GDM1 (cell line): ENCODE measurements at places on chromosomes 5 and 9.

DNA sequence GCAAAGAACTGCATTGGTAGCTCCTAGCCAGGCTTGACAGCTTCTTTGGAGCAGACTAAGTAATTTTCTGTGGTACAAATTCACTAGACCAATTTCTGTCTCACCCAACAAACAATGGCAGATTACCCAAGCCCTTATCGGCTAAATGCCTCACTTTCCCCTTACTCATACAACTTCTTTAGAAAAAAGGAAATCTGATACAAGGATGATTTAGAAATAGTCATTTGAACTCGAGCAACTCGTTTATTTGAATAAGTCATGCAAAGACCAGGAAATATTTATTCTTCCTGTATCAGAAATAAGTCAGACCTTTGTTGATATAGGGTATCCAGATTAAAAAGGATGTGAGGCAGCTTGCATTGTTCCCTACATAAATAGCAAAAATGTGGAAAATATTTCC lies 170.4 kb upstream of the CDH6 start:
- no peak for DNase-seq

- no peak for DNase-seq
Measured at GRCh38 chr9:134561427-134562145, 80.0 kb upstream of the COL5A1 start.

- no peak for DNase-seq
Measured at GRCh38 chr9:27089706-27090105, 19.3 kb upstream of the TEK start.

- DNase-seq = no peak
Measured at GRCh38 chr9:116543731-116544400, 143.2 kb upstream of the TRIM32 start.

GRCh38 chr5:142420561-142421227 lies 95.9 kb upstream of the SPRY4 start:
- DNase-seq = no peak

DNA sequence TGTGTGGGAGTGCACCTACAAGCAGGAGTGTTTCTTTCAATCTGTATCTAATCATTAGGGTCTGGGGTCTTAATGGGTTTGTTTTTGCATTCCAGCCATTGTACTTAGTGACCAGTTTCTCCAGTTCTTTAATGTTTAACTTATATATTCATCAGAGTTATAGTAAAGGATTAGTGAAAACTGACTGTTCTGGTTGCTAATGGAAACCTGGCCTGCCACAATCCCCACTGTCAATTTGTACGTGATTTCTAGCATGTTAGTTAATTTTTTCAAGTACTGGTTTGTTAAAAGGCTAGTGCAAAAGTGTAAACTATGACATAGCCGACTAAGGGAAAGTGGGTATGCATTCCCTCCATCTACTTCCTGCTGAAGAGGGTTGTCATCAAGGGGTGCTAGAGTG lies 276.1 kb downstream of the HTR1A start:
- no peak for DNase-seq

GRCh38 chr9:81649475-81650240 lies 39.7 kb downstream of the TLE1 start:
- no peak for DNase-seq

DNA sequence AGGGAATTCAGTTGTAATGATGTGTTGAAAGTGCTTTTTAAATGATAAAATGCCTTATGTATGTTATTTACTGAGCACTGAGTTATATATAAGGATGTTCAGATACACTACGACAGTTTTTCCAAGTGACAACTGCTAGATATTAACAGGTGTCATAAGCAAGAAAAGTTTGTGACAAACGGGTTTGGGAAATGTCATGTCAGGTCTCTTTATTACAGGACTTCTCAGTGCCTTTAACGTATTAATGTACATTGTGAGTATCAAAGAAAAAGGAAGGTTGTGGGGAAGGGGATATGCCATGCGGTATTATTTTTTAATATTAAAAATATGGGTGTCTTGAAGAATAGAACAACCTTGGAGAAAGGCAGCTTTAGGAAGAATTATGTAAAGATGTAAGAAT lies 56.4 kb downstream of the RAI14 start:
- no peak for DNase-seq

DNA sequence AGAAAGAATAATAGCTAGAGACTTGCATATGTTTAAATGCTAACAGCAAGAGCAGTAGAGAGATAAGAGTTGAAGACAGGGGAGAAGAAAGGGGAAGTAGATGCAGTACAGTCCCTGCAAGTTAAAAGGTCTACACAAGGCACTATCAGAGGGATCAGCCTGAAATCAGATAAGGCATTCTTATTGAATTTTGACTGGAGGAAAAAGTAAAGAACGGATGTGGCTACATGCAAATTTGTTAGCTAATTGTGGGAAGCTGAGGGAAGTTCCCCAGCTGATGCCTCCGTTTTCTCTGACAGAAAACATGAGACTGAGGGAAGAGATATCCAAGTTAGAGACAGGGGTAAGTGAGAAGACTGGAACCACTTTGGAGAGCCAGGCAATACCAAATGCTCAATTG lies 12.9 kb upstream of the RHOBTB3 start:
- peak; percentile 50 for DNase-seq

DNA sequence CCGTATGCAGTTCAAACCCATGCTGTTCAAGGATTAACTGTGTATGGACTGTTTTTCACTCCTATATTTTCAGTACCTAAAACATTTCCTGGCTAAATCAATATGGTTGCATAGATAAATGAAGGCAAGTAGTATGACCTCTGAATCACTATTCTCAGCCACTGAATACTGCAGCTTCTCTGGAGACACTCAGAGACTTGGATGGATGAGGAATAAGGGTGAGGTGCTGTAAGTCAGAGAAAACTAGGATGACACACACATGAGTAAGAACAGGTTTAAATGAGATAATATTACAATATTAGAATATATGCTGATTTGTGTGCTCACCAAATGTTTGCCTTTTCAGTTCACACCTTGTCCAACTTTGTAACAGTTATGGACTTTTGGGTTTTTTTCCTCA lies 26.0 kb upstream of the ANXA1 start:
- DNase-seq = no peak

GRCh38 chr5:110790673-110791072 lies 51.9 kb downstream of the SLC25A46 start:
- no peak for DNase-seq

- DNase-seq = peak; percentile 6
Measured at GRCh38 chr5:69046375-69046957, 47.3 kb upstream of the SLC30A5 start.

DNA sequence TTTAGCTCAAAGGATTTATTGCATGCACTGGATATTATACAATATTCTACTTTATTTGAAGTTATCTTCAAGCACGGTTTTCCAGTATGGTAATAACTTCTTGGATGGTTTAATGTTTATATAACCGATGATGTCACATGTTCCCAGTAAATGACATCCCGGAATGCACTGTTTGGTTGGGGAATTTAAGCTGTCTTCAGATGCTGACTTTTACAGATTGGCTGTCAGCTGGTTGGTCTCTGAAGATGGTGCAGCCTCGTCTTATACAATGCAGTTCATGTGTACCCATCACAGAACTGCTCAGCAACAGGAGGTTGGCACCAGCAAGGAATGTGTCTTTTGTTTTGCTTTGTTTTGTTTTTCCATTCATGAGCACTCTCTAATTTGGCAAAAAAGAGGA lies 143.8 kb downstream of the PRKACG start:
- DNase-seq = no peak

- no peak for DNase-seq
Measured at GRCh38 chr5:39520232-39520572, 95.4 kb upstream of the DAB2 start.

- DNase-seq = no peak
Measured at GRCh38 chr5:88142636-88142885, 126.1 kb downstream of the TMEM161B start.

- no peak for DNase-seq
Measured at GRCh38 chr5:158638396-158638795, 461.3 kb downstream of the EBF1 start.

DNA sequence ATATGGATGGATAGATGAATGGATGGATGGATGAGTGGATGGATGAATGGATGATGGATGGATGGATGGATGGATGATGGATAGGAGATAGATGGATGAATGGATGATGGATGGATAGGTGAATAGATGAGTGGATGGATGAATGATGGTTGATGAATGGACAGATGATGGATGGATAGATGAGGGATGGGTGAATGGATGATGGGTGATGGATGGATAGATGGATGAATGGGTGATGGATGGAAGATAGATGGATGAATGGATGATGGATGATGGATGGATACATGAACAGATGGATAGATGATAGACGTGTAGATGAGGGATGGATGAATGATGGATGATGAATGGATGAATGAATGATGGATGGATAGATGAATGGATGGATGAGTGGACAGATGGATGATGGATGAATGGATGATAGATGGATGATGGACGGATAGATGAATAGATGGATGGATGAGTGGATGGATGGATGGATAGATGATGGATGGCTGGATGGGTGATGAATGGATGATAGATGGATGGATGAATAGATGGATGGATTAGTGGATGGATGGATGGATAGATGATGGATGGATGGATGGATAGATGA lies 53.8 kb downstream of the OLFM1 start:
- no peak for DNase-seq
